G401 (cell line): ENCODE measurements at places on chromosomes 6 and 20.

DNA sequence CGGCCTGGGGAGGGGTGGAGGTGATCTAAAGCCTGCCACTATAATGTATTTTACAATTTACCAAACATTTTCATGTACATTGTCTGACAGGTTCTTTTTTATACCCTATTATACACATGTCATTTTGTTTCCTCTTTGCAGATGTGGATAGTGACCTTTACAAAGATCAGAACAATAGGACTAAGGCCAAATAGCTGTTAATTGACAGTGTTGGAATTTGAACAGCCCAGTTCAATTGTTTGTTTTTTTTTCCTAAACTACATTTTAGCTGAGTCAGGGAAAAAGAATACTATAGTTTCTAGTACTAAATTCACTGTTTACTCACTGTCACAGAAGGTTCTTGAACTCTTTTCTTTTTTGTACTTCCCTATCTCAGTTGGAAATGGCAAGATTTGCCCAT lies 40.2 kb downstream of the PGM3 start:
- DNase-seq: no peak

- DNase-seq: no peak
Measured at GRCh38 chr20:24673678-24674570, 204.5 kb downstream of the SYNDIG1 start.

DNA sequence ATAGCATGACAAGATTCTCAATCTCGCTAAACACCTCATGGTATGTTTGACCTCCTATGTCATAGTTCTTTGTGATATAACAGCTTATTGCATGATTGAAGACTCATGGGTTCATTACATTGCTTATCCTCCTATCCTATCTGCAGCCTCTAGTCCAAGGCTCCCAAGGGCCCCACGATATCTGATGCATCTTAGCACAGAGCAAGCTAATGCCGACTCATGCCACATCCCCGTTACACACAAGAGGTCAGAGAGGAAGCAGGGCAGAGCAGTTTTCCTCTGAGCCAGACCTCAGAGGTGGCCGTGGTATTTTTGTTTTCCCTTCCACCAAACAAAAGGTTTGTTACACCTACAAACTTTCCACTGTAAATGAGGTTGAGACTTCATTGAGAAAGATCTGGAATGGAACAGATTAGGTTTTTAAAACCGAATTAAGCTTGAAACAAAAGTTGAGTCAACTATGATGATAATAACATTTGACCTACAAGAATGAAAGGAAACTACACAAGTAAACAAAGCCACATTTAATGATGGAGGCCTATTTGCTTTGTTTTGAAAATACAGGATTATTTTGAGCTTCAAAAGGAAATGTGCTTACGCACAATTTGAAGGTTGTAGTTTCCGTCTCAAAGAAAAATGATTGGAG lies 133.9 kb upstream of the MYLIP start:
- DNase-seq: no peak

GRCh38 chr20:36644032-36644705 lies 1.8 kb downstream of the SLA2 start:
- no peak for DNase-seq

GRCh38 chr6:12490904-12491571 lies 200.9 kb downstream of the EDN1 start:
- no peak for DNase-seq

DNA sequence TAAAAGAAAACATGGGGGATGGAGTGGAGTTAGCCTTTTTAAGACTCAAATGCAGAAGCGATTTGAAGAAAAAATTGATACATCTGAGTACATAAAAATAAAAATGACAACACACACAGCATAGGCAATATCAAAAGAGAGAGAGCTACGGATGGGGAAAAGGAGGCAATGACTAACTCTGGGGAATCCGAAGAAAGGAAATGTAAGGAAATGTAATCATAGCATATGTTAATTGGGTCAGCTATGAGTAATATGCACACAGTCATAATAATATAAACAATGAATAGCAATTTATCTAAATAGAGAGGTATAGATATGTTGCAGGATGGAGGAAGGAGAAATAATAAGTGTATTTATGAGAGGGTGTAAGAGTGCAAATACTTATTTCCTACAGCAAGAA lies 83.4 kb downstream of the NOL4L start:
- DNase-seq: no peak

- DNase-seq: no peak
Measured at GRCh38 chr20:47232518-47232917, 124.0 kb downstream of the ZMYND8 start.

DNA sequence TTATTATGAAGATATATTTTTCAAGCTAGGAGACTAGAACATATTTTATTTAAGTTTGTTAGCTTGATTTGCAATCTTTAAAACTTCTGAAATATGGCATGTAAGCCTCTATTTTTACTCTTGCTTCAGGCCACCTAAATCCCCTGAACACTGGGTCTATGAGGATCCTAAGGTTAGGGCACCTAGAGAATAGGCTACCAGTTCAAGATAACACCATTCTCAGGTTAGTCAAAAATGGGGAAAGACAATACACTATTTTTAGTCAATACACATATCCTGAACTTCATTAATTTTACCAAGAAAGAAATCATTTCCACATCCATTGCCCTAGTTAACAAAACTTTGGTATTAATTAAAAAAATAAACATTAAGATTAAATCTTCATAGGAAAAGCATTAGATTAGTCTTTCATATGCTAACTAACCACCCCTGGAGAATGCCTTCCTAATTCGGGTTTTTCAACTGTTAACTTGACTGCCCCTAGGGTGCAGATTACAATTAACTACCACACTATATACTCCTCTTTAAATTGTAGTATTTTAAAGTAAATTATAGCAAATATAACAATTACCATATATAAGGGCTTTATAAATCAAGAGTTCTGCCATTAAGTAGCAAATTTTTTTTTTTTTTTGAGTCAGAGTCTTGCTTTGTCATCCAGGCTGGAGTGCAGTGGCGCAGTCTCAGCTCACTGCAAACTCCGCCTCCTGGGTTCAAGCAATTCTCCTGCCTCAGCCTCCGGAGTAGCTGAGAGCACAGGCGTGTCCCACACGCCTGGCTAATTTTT lies 6.7 kb upstream of the HSF2 start:
- no peak for DNase-seq

DNA sequence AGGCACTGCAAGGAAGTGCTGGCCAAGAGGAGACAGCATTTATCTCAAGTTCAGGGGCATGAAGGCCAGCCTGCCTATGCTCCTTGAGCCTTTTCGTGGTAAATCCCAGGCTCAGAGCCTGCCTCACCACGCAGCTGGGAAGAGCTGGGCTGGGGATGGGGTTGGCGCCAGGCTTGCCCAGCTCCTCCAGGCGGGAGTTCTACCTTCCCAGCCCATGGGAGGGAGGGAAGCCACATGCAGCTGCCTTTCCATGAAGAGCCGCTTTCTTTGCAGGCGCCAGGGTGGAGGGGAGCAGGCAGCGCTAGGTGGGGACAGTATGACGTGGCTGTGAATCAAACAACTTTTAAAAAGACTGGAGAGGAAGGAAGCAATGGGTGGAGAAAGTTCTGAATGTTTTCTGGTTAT lies 19.5 kb upstream of the SIRT5 start:
- no peak for DNase-seq

- no peak for DNase-seq
Measured at GRCh38 chr6:35213824-35214756, at the start of gene SCUBE3. TSS of gene SCUBE3 (plus strand) at chr6:35213956. CDS start at chr6:35214419, 463 bp downstream.

- no peak for DNase-seq
Measured at GRCh38 chr6:11208267-11208666, 24.2 kb downstream of the NEDD9 start.

DNA sequence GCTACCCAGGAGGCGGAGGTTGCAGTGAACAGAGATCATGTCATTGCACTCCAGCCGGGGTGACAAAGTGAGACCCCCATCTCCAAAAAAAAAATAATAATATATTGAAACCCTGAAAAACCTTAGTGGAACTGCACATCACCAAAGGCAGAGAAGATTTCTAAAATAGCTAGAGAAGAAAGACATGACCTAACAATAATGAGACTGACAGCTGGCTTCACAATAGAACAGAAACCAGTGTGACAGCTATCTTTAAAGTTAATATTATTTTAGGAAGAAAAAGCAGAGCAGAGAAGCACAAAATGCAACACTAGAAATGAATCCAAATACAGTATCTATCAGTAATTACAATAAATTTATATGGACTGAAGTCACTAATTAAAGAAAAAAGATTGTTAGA lies 67.1 kb upstream of the FLRT3 start:
- DNase-seq: no peak

- peak; percentile 62 for DNase-seq
Measured at GRCh38 chr6:14984519-14984853, 261.4 kb upstream of the JARID2 start.

DNA sequence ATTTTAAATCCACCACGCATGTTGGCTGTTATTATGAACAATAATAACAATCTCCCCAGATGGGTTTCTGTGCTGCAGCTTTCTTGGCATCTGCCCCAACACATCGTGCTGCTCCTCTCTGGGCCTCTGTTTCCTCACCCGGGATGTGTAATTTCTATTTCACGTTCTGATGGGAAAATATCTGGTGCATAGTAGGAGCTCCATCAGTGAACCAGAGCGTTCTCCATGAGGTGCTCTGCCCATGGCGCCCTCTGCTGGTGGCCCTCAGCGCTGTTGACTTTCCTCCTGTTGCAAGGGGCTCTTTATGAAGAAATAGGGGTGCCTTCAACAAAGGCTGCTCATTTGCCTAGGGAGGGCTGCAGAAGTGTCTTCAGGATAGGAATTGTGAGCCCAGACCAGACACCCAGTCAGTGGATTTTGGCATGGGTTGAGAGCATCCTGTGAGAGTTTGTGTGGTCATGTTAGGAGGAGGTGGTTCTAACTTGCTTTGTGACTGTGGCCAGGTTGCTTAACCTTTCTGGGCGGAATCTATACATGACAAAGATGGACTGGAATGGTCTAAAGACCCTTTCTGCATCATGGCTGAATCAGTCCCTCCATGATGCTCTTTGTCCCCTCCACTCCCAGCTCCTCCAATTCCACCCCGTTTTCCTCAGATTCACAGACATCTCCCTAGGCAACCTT lies 8.1 kb downstream of the SCRT2 start:
- DNase-seq: peak; percentile 60

- DNase-seq: no peak
Measured at GRCh38 chr20:62413896-62414481, 6.9 kb upstream of the CABLES2 start.

- no peak for DNase-seq
Measured at GRCh38 chr6:169034516-169035167, 219.0 kb downstream of the THBS2 start.

DNA sequence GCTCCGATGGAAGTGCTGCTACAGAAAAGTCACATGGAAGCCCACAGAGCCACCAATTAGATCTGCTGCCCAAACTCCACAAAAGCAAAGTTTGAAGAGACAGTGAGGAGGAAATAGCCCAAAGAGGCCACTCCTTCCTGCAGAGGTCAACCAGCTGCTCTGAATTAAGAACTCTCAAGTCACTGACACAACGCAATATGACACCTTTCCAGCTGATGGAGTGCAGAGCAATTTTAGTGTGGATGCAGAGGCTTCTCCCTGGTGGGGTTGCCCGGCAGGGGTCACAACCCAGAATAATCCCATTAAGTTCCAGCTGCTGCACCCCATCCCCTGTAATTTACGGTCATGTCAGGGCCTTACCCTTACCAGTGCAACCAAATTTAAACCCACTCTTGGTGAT lies 361.9 kb upstream of the JARID2 start:
- no peak for DNase-seq

GRCh38 chr20:33518071-33518470 lies 28.2 kb downstream of the CBFA2T2 start:
- no peak for DNase-seq

GRCh38 chr20:29744071-29744470 lies 1513.4 kb upstream of the DEFB115 start:
- no peak for DNase-seq

GRCh38 chr6:8420031-8420588 lies 15.2 kb downstream of the SLC35B3 start:
- DNase-seq: no peak

GRCh38 chr6:88358846-88359245 lies 192.7 kb upstream of the CNR1 start:
- DNase-seq: no peak

DNA sequence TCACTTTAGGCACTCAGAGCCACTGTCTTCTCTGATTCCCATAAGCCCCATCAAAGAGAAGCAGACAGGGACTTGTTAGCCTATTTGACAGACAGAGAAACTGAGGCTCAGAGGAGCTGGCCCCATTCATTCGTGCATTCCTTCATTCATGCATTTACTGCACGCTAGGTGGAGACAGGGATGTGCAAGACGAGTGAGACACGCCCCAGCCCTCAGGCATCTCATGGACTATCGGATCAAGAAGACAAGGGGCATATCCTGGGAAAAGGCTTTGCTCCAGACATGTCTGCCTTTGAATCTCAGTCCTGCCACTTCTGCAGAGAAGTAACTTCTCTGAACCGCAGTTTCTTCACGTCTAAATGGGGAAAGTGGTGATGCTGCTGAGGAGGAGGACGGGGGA lies 54.1 kb downstream of the BPIFB1 start:
- no peak for DNase-seq

DNA sequence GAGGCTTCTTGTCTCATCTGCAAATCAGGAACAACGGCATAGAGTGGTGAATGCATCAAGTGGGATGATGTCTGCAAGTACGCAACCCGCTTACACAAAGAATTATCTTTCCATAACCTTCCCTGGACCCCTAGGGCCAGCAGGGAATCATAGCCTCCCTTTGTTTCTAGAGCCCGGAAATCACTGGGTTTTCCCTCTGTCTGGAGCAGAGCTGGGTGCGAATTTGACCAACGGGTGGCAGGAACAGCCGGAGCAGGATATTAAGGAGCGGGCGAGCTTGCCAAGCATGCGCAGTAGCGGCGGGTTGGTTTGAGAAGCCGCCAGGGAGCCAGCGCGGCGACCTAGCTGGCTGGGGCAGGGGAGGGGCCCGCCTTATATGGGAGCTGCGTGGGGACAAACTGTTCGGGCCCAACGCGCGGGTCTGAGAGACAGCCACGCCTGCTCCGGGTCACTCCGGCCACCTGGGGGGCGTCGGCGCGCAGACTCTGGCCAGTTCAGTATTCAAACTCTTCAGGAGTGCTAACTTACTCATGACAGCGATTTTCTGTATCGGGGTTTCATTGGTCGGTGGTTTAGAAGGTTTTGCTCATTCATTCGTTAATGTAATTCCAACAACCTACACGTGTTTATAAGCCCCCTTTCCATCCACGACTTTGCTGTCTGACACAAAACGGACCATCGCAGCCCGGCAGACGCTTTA lies 1.6 kb upstream of the KIF16B start:
- peak; percentile 84 for DNase-seq

- no peak for DNase-seq
Measured at GRCh38 chr20:2405693-2406065, 25.0 kb downstream of the TGM6 start.

DNA sequence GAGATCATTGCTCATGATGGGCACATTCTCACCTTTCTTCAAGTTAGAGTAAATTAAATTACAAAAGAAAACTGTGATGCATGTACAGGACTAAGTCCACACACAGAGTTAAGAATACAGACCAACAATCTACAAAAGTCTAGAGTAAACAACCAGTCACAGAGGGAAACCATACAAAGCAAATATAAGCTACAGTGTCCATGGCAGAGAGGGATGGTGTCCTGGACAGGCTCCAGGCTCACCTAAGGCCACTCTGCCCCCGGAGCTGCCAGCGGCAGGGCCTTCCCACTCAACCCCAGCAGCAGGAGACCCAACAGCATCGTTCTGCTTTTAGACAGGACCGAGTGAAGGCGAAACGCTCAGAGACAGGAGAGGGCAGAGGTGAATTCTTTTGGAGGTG lies 16.0 kb downstream of the PDE10A start:
- no peak for DNase-seq

- no peak for DNase-seq
Measured at GRCh38 chr6:108576709-108577108, 16.0 kb downstream of the FOXO3 start.

- no peak for DNase-seq
Measured at GRCh38 chr6:134398453-134398852, 80.5 kb upstream of the SGK1 start.
